ENCODE measurements at places on chromosomes 7 and 10.

- DNase-seq: no peak
Observed at GRCh38 chr10:34224639-34225038, 590.5 kb downstream of the PARD3 start.

GRCh38 chr10:49172061-49172776 lies 16.0 kb downstream of the TMEM273 start:
- DNase-seq: no peak

- DNase-seq: no peak
Observed at GRCh38 chr10:35226507-35226906, 99.9 kb downstream of the CREM start.

- DNase-seq: no peak
Observed at GRCh38 chr7:124893140-124893827, 36.3 kb downstream of the POT1 start.

DNA sequence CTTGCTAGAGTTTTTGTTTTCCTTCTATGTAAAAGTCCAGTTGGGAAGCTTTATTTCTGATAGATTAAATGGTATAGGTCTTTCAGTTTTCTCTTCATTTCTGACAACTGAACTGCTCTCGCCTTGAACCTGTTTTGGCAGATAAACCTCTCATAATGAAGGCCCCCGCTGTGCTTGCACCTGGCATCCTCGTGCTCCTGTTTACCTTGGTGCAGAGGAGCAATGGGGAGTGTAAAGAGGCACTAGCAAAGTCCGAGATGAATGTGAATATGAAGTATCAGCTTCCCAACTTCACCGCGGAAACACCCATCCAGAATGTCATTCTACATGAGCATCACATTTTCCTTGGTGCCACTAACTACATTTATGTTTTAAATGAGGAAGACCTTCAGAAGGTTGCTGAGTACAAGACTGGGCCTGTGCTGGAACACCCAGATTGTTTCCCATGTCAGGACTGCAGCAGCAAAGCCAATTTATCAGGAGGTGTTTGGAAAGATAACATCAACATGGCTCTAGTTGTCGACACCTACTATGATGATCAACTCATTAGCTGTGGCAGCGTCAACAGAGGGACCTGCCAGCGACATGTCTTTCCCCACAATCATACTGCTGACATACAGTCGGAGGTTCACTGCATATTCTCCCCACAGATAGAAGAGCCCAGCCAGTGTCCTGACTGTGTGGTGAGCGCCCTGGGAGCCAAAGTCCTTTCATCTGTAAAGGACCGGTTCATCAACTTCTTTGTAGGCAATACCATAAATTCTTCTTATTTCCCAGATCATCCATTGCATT lies 27.1 kb downstream of the MET start:
- DNase-seq: no peak

DNA sequence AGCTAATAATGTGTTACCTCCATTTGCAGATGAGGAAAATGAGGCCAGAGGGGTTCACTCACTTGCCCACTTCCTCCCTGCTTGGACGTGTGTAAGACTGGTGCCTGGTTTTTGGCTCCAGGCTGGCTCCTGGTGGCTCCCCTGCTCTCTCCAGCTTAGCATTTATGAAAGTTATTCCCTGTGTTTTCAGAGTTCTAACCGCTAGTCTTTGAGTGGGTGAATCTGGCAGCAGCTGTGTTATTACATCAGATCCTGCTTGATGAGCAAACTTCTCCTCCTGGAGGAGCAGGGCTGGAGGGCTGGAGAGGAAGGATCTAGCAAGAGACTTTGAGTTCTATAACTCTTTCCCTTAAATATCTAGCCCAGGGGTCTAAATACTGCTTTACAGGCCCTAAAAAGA lies 80.9 kb upstream of the AGBL3 start:
- no peak for DNase-seq

- DNase-seq: no peak
Observed at GRCh38 chr7:79622781-79623180, 169.3 kb upstream of the MAGI2 start.

GRCh38 chr7:154484943-154485342 lies 432.7 kb downstream of the DPP6 start:
- no peak for DNase-seq

DNA sequence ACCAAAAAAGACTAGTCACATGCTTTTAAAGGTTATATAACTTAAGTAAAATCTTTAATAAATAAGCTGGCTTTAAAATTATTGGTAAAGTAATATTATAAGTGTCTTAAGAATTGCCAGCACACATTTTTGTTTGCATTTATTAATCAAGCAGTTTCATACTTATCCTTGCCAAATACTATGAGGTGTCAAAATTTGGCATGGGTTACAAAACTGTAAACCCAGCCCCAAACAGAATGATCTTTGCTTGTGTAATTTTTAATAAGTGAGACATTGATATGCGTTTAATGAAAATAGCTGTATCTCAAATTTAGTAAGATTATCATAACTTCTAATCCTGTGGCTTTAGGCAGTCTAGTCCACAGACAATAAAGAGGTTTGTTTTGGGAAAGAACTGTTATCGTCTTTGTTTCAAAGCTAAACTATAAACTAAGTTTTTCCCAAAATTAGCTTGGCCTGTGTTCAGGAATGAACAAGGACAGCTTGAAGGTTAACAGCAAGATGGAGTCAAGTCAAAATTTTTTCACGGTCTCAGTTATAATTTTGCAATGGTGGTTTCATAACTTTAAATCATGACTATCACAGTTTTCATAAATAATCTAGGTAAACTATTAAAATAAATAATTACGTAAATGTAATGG lies 72.8 kb downstream of the ST8SIA6 start:
- no peak for DNase-seq

DNA sequence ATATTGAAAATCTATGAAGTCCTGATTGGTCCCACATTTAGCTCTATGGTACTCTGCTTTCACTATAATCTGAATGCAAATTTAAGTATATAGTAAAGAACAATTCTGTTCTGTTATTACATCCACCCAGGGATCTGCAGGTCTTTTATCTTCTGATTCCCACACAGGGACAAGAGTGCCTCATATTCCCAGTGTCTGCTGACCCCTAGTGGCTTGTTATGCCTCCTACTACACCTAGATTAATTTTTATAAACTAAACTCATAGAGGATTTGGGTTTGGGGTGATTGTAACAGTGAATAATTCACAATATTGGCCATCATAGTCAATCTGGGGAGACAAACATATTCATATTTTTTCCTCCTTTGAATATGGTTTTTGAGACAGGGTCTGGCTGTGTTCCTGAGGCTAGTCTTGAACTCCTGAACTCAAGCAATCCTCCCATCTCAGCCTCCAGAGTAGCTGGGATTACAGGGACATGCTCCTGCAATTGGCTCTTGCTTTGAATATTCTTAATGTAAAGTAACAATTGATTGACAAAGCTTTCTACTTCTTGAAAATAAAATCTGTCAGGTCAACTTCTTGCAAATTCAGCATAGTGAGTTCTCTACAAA lies 282.1 kb downstream of the KCND2 start:
- DNase-seq: no peak

GRCh38 chr10:121865554-121865953 lies 62.3 kb downstream of the ATE1 start:
- DNase-seq: no peak

GRCh38 chr10:117662126-117662525 lies 119.6 kb downstream of the EMX2 start:
- no peak for DNase-seq

- DNase-seq: no peak
Observed at GRCh38 chr7:128115821-128116723, 84.8 kb upstream of the LRRC4 start.

DNA sequence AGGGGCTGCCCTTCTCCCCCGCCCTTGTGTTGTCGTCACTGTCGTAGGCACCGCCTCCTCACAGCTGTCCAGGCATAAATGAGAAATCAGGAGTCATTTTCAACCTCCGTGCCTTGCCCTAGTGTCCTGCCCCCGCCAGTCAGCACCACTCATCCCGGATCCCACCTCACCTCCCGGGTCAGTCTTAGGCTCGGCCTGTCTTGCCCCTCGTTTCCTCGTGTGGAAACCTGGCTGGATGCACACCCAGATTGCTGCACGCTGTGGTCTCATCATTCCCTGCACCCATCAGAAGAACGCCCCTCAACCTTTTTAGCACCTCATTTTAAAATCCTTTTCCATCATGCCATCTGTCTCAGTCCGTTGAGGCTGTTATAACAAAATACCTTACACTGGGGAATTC lies 213.1 kb downstream of the HECW1 start:
- DNase-seq: no peak

DNA sequence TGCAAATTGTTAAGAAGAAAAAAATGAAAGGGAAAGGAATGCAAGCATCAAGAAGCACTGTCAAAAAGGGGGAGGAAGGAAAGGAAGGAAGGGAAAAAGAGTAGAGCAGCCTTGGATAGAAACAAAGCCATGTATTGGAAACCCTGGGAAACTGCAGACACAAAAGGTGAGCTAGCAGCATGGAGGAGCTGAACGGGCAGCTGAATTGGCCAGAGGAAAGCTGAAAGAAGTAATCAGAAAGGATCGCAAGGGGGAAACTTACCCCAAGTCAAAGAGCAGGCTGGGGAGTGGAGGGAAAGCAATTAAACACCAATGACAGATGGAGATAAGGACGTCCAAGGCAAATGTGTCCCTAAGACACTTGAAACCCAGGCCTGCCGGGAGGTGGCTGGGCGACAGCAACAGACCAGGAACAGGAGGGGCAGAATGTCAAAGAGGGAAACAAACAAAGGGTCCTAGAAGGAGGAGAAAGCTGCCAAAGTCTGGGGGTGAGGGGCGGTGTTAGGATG lies 93.8 kb upstream of the SVIL start:
- no peak for DNase-seq

- no peak for DNase-seq
Observed at GRCh38 chr10:48970654-48971053, 31.0 kb upstream of the LRRC18 start.

DNA sequence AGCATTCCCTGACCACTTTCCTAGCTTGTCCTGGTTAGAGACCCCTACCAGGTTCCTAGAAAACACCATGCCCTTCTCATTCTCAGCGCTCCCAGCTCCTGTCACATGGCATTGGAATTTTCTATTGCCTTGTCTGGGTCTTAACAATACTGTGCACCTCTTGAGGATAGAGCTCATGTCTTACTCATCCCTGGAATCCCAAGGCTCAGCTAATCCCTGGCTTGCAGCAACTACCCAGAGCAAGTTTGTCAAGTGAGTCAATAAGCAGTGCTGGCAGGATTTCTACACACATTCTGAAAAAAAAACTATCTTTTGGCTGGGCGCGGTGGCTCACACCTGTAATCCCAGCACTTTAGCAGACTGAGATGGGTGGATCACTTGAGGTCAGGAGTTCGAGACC lies 11.7 kb upstream of the PRDX3 start:
- DNase-seq: no peak

DNA sequence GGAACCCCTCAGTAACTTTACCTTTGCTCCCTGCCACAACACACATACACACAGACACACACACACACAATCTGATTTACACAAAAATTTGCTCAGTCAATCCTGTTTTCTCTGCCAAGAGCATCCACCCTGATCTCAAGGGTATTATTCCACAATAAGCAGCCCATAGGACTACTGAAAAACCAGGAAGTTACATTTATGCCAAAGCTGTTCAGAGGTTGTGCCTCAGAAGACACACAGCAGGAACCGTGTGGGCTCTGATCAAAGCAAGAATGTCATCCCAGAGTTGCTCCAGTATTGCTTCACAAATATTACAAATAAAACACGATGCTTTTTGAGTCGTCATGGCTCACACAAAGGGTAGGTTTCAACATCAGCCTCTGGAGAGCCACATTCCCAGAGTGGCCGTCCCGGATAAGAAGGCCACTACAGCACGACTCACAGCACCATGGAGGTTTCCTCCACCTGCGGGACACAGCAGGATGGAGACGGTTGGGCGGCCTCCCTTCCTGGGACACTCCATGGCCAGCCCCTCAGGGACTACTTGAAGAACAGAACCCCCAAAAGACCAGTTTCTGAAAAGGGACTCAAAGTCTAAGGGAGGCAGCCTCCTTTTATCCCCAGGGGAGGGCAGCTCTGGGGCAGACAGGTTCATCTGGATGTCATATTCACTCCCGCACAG lies 1.6 kb downstream of the AIFM2 start:
- no peak for DNase-seq

DNA sequence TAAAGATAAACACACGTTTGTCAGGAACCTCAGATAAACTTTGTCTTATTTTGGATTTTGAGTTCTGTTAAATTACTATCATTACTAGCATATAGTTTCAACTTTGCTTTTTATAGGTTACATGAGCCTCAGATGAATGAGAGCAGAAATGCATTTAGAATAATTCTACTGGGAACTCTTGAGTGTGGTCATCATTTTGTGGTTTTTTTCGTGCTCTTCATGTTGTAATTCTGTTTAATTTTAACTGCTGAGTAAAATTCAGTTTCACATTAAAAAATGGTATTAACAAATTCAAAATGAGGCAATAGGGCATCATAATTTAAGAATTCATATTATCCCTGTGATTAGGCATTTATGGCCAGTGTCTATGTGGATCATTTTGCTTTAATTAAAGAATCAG lies 72.9 kb downstream of the GNAI1 start:
- DNase-seq: no peak

DNA sequence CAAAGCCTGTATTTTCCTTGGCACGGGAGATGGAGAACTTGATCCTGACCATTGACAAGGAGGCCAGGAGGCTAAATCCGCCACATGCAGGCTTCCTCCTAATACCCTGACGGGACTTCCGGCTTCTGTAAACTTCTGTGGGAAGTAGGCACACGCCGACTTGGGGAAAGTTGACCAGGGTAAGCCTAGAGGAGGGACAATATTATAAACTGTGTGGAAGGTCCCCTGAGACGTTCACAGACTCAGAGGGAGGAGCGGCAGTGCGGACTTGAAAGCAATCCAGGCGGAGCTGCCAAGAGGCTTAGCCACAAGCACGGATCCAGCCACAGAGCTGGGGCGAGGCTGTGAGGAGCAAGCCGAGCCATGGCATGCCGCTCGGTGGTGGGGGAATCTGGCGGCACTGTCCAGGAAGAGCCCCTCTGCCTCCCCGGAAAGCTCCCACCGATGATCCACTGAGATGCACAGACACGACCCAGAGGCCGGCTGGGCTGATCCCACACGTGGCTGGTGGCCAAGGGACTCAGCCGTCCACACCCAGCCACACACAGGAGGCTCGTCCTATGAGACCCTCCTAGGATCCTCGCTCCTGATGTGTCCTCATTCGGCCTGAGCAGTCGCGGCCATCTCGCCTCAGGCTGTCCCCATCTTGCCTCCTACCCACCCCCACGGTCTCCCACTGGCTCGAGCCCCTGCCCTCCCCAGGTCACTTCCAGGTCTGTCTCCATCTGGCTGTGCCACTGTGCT lies 40.0 kb upstream of the INSIG1 start:
- no peak for DNase-seq

- no peak for DNase-seq
Observed at GRCh38 chr10:97412891-97413304, 11.8 kb upstream of the RRP12 start.

DNA sequence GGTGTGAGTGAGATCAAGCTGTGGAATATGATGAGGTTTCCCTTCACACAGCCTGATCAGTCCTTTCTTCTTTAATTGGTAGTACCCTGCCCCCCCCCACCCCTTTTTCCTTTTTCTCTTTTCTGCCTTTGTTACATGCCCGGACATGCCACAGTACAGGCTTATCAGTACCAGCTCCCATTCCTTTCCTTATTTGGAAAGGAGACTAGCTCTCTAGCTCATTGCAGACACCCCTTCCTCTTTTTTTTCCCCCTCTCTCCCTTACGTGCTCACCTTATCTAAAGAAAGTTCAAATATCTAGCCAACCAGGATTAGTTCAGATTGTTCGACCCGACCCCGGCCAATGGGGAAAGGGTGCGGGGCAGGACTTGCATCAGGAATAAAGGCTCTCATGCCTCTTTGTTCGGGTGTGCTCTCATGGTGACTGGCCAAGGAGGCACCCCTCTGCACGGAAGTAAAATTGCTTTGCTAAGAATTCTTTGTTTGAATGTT lies 230.4 kb downstream of the ACTR3B start:
- no peak for DNase-seq

- no peak for DNase-seq
Observed at GRCh38 chr10:63256009-63256773, 123.1 kb downstream of the NRBF2 start.
